Hair follicular keratinocyte (primary cell): ENCODE measurements at places on chromosomes 4 and X. TPM values are rescaled to one million over a fixed set of nuclear protein-coding genes. Genes with fewer than 3 reads are reported as not detected.

Gene CD99
- 167 and 261 TPM in 2 replicates for total RNA-seq

Gene CXCL5
- total RNA-seq = 20.4 and 48.7 TPM in 2 replicates

Gene KDM6A
- total RNA-seq = 7.5 and 8.9 TPM in 2 replicates

Gene BGN
- total RNA-seq = 0.30 and 1.0 TPM in 2 replicates

Gene MAGEB1
- not detected in 2 replicates for total RNA-seq

Gene RAB41
- total RNA-seq = not detected in 2 replicates

Gene KCNIP4
- 0.39 TPM in 1 of 2 replicates, not detected in the other for total RNA-seq

Gene FGFR3
- 41.6 and 43.7 TPM in 2 replicates for total RNA-seq

Gene YY2
- 0.76 and 0.78 TPM in 2 replicates for total RNA-seq

Gene ACOT9
- total RNA-seq = 63.7 and 71.5 TPM in 2 replicates

Gene BTK
- 0.04 TPM in 1 of 2 replicates, not detected in the other for total RNA-seq

Gene MTTP
- 0.16 TPM in 1 of 2 replicates, not detected in the other for total RNA-seq

Gene DCAF8L2
- not detected in 2 replicates for total RNA-seq

Gene BCOR
- 10.0 and 12.1 TPM in 2 replicates for total RNA-seq

Gene PITX2
- 0.53 TPM in 1 of 2 replicates, not detected in the other for total RNA-seq

Gene CLTRN
- total RNA-seq = 0.11 and 0.39 TPM in 2 replicates

Gene ATP2B3
- total RNA-seq = not detected in 2 replicates

Gene GAGE12E
- total RNA-seq = not detected in 2 replicates

Gene CFAP99
- total RNA-seq = not detected in 2 replicates

Gene CSAG1
- total RNA-seq = not detected in 2 replicates

Gene ZNF732
- 1.2 and 1.4 TPM in 2 replicates for total RNA-seq

Gene PLA2G12A
- 23.6 and 28.2 TPM in 2 replicates for total RNA-seq

Gene ARHGAP10
- total RNA-seq = 13.6 and 14.3 TPM in 2 replicates

Gene ABRAXAS1
- 6.4 and 8.4 TPM in 2 replicates for total RNA-seq

Gene GPRASP1
- 0.04 and 0.08 TPM in 2 replicates for total RNA-seq
